ENCODE measurements at places on chromosomes 2 and 18.

DNA sequence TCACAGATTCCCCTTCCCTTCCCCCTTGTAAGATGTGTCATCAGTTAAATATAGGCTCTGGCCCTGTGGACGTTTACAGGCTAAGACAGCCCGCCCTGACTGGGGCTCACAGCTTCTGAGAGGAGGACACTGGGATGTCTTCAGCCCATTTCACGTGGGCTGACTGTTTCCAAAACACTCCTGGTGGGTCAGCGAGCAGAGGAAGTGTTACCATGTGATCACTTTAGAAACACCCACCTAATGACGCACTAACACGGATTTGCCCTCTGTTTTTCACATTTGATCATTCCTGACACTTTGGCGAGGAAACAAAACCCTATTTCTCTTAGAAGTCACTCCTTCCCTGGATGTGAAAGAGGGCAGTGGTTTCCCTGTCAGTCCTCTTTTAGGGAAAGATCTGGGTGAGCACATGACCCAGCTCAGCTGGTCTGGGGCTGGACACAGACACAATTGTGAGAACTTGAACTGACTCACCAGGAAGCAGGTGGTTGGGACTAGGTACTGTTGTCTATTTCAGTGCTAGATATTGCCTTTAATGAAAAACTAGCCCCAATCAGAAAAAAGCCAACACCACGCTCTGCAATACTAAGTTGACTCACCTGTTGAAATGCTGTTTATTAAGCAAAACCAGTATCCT, 38.8 kb downstream of the BMP10 start:
- peak; percentile 39 for DNase-seq

DNA sequence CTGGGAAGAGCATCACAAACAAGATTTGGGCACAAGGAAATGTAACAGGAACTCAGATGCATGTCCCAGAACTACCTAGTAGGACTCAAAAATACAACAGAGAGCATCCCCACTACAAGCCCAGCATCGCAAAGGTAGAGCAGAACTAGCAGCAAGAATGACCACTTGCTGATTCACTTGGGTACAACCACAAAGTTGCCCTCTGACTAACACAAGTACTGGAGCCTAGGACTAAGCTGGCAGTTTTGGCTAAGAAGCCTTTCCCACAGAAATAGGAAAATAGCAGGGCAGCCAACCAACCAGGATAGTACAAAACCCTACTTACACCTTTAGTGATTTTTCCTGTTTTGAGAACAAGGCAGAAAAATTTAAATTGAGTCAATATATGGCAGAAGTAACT, 193.8 kb downstream of the PAX3 start:
- DNase-seq, result no peak

- no peak for DNase-seq
Measured at GRCh38 chr2:66827851-66828250, 392.9 kb downstream of the MEIS1 start.

DNA sequence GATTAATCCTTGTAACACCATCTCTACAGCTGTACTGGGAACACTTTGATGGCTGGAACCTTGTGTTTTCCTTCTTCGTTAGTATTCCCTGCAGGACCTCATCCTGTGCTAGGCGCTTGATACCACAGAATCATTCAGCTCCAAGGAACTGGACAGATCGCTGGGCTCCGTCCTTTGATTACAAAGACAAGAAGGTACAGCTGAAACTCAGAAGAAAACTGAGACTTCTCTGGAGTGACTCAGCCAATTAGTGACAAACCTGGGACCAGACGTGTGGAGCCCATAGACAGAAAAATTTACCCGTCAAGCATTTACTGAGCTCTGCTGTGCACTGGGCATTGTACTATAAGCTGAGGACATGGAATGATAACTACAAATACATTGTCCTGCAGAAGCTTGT, 67.3 kb downstream of the NCKAP5 start:
- no peak for DNase-seq

DNA sequence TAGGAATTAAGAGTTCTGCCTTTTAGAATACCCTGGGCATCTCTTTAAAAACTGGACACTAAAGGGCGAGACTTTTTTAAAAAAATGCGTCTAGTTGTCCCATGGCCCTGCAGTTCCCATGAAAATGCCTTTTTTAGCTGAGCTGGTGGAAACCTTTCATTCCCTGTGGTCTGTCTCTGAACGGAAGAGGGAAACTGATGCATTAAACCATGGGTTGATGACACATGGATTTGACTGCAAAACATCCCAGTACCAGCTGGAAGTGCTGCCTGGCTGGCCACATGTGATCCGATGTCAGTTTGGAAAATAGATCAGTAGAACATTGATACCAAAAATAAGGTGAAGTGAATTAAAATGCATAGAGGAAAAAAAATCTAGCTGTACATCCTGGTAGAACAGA, 129.2 kb downstream of the MYO1B start:
- DNase-seq, result no peak

DNA sequence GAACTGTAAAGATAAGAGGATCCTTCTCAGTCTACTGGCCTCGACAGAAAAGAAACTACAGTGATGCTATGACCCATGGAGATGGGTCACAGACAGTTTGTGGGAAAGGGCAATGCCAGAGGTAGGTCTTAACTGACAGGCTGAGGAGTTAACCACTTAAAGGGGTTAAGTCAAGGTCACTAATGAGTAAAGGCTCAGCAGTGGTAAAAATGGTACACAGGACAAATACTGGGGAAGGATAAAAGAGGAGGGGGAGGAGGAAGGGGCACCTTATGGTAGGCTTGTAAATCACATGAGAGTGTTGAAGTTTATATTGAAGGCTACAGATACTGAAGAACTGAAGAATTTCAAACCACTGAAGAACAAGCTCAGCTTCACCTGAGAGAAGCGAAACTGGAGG, 9.9 kb downstream of the IER3IP1 start:
- DNase-seq, result no peak

GRCh38 chr2:167550448-167550847, 662.2 kb downstream of the XIRP2 start:
- DNase-seq, result no peak

GRCh38 chr2:232600053-232600773, 33.2 kb upstream of the EFHD1 start:
- no peak for DNase-seq

GRCh38 chr2:147420517-147420916, 424.3 kb upstream of the ACVR2A start:
- DNase-seq, result no peak

- no peak for DNase-seq
Measured at GRCh38 chr2:161423421-161424393, 7.6 kb downstream of the TBR1 start.

- DNase-seq, result no peak
Measured at GRCh38 chr2:45892425-45892745, 240.9 kb downstream of the PRKCE start.
